ENCODE measurements at places on chromosomes 4 and X.

- H3K27me3 ChIP-seq = no peaks in the 10 kb centered on the region
- no peak for DNase-seq
- H3K27ac ChIP-seq = no peak overlapping the region
- H3K4me3 ChIP-seq = no peak overlapping the region
- H3K36me3 ChIP-seq = no peaks in the 10 kb centered on the region
These were observed 433.3 kb downstream of the ADAM29 start for GRCh38 chr4:175351473-175351872.

DNA sequence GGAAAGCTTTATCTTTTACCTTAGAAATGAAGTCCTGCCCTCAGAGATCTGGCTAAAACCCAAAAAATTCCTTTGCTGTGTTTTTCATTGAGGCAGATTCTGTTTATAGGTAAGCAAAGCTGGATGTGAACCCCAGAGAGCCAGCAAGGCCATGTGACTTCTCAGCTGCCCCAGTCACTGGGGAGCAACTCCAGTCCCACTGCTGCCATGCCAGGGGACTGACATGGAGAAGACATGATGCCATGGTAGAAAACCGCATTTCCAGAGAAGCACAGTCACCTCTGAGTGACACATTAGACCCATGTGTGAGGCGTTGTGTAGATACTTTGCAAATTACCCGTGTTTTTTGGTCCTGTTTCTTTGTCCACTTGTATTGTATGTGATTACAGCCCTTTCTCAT lies 45.4 kb downstream of the PTTG2 start:
- DNase-seq = no peak
- H3K4me1 ChIP-seq = peaks cover 37% of the 10 kb centered on the region
- H3K27ac ChIP-seq = peak overlapping the region; percentile 77
- H3K4me3 ChIP-seq = no peak overlapping the region
- H3K27me3 ChIP-seq = no peaks in the 10 kb centered on the region
- no peaks in the 10 kb centered on the region for H3K36me3 ChIP-seq

DNA sequence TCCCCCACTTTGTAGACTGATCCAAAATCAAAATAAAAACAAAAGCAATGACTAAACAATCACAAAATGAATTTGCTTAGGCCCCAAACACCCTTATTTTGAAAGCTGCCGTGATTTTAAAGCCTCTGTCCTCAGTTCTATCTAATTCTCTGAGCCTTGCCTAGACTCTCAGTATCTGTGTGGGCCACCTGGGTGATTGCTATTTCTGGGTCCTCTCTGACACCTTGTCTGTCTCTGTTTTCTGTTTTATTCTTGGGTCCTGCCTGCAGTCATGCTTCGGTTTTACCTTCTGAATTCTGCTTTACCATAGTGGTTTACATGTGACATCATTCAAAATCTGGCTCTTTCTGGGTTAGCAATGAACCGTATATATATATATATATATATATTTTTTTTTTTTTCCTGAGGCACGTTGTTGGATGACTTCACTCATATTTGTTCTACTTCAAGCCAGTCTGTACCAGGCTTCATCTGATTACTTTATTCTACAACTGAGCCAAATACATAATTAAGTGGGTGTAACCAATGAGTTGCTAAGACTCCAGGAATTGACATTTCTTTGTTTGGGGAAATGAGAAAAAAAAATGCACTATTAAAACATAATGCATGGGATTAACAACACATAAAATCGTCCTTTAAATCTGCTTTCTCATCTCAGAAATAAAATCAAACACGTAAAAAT lies 710.7 kb upstream of the SLIT2 start:
- no peak for DNase-seq
- no peak overlapping the region for H3K27ac ChIP-seq
- H3K4me3 ChIP-seq = no peak overlapping the region
- H3K27me3 ChIP-seq = no peaks in the 10 kb centered on the region
- peaks cover 2% of the 10 kb centered on the region for H3K36me3 ChIP-seq
- no peaks in the 10 kb centered on the region for H3K4me1 ChIP-seq

DNA sequence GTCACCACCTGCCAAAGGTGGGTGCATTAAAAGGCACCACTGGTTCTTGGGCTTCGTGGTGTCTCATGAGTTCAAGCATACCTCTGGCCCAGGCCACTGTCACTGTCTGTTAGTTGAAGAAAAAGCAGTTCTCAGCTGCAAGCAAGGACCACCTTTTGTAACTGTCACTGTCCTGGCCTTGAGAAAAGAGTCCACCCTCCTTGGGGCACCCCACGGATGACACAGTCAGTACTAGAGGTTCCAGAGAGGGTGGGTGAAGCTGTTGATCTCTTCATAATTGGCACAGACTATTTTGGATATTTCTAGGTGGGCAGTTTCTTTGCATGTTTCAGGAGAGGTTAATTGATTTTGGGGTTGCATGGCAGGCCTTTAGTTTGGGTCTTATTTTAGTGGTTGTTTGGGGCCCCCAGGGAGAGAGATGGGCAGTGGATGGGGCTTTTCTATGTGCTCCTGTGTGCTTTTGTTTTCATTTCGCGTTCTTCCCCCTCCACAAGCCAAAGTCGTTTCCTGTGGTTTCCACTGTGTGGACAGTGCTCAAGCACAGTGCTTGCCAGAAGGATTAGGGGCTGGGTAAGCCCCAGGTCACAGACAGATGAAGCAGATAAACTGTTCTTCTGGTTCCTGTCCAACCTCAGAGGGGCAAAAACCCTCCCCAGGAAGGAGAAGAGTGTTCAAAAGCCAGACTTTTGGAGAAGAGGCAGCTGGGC lies 156.2 kb upstream of the PPP1R2C start:
- peaks cover 30% of the 10 kb centered on the region for H3K4me1 ChIP-seq
- H3K36me3 ChIP-seq = no peaks in the 10 kb centered on the region
- H3K27me3 ChIP-seq = no peaks in the 10 kb centered on the region

DNA sequence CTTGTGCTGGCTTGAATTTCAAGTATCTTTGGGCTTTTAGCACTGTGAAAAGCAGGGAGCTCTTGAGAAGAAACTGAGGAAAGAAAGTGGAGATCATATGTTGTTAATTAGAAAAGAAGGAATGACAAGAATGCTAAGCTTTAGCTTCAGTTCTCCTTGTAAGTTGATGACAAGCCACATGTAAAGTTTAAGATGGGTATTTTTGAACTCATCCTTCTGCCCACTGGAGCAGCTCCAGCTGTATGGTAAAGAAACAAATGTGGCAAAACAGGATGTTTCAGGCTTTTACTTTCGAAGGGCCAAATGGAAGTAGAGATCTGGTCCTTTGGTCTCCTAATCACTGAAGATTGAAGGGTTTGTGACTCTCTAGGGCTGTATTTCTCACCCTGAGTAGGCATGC lies 137.8 kb downstream of the GUCY2F start:
- H3K36me3 ChIP-seq = no peaks in the 10 kb centered on the region
- H3K27me3 ChIP-seq = no peaks in the 10 kb centered on the region
- H3K4me3 ChIP-seq = no peak overlapping the region
- no peak for DNase-seq
- H3K27ac ChIP-seq = no peak overlapping the region

- peaks cover 20% of the 10 kb centered on the region for H3K4me1 ChIP-seq
- no peak overlapping the region for H3K4me3 ChIP-seq
- DNase-seq = no peak
- peaks cover 35% of the 10 kb centered on the region for H3K36me3 ChIP-seq
- H3K27me3 ChIP-seq = no peaks in the 10 kb centered on the region
These were observed 1.7 kb downstream of the WDR45 start for GRCh38 chrX:49077941-49078340.

DNA sequence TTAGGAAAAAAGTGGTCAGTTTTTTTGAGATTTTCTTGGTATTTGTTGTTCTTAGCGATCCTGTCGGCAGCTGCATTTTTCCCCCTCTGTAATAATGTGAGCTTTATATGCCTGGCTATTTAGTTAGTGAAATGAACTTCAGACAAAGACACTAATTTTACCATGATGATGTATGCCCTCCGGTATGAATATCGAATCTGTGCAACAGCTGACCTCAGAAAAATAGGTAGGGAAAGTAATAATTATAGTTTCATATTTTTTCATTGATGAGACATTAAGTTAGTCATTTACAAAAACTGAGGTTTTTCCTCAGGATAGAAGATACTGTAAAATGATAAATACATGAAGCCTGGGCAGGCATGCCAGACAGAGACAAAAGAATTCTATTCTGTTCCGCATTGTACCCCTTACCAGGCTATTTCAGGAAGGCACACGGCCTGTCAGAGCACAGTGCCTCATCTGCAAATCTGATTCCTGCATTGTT lies 155.8 kb downstream of the SHROOM3 start:
- peaks cover 4% of the 10 kb centered on the region for H3K4me1 ChIP-seq
- H3K36me3 ChIP-seq = no peaks in the 10 kb centered on the region
- H3K27me3 ChIP-seq = peaks cover 33% of the 10 kb centered on the region
- H3K4me3 ChIP-seq = no peak overlapping the region
- H3K27ac ChIP-seq = no peak overlapping the region

GRCh38 chrX:12951595-12951975 lies 23.3 kb upstream of the TMSB4X start:
- no peaks in the 10 kb centered on the region for H3K27me3 ChIP-seq
- peaks cover 33% of the 10 kb centered on the region for H3K36me3 ChIP-seq
- peak overlapping the region; percentile 81 for H3K4me3 ChIP-seq
- peak overlapping the region; percentile 98 for H3K27ac ChIP-seq

- no peaks in the 10 kb centered on the region for H3K27me3 ChIP-seq
- peaks cover 29% of the 10 kb centered on the region for H3K4me1 ChIP-seq
- DNase-seq = no peak
- H3K27ac ChIP-seq = peak overlapping the region; percentile 99
- peaks cover 36% of the 10 kb centered on the region for H3K36me3 ChIP-seq
These were observed 537 bp downstream of the RBM10 start for GRCh38 chrX:47145395-47146120.

DNA sequence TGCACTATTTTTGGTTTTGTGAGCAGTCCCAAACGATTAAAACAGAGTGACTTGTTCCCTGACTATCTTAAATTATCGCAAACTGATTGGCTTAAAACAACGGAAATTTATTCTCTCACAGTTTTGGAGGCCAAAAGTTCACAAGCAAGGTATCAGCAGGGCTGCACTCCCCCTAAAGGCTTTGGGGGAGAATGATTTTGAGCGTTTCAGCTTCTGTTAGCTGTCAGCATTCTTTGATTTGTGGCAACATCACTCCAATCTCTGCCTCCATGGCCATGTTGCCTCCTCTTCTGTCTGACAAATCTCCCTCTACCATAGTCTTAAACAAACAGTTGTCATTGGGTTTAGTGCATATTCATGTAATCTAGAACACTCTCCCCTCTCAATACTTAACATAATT lies 459.6 kb upstream of the ATOH1 start:
- DNase-seq = no peak
- H3K27ac ChIP-seq = no peak overlapping the region
- H3K4me1 ChIP-seq = no peaks in the 10 kb centered on the region
- H3K36me3 ChIP-seq = no peaks in the 10 kb centered on the region
- no peaks in the 10 kb centered on the region for H3K27me3 ChIP-seq
- H3K4me3 ChIP-seq = no peak overlapping the region

DNA sequence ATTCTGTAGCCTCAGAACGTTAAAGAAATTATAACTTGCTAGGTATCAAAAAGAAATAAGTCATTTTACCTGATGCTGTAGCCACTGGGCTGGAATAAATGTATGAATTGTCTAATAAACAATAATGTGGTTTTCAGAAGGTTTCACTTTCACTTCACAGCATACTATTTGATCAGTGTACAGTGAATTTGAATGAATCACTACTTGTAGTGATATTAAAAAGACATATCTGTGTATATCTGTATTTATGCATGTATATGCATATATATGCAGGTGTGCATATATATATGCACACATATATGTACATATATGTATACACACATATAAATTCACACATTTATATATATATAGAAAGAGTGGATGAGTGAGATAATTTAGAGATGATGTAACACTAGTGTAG lies 440.0 kb upstream of the PCDH10 start:
- H3K27ac ChIP-seq = no peak overlapping the region
- no peak overlapping the region for H3K4me3 ChIP-seq
- no peaks in the 10 kb centered on the region for H3K36me3 ChIP-seq
- H3K4me1 ChIP-seq = no peaks in the 10 kb centered on the region

- H3K4me3 ChIP-seq = no peak overlapping the region
- DNase-seq = no peak
- H3K27me3 ChIP-seq = no peaks in the 10 kb centered on the region
- H3K36me3 ChIP-seq = peaks cover 6% of the 10 kb centered on the region
These were observed 77.7 kb downstream of the PDK3 start for GRCh38 chrX:24542756-24543155.

DNA sequence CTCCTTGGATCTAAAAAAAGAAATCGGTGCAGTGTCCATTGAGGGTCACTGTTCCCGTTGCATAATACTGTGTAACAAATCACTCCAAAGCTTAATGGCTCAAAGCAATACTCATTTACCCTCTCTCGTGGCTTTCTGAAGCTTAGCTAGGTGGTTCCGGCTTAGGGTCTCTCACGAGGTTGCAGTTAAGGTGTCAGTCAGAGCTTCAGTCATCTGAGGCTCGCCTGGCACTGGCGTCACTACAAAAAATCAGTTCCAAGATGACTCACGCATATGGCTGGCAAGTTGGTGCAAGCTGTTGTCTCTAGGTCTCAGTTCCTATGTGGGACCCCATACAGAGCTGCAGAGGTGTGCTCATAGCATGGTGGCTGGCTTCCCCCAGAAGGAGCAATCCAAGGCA lies 91.0 kb downstream of the BEND2 start:
- no peaks in the 10 kb centered on the region for H3K36me3 ChIP-seq
- H3K4me3 ChIP-seq = no peak overlapping the region
- no peak overlapping the region for H3K27ac ChIP-seq
- no peaks in the 10 kb centered on the region for H3K4me1 ChIP-seq

- DNase-seq = no peak
- peaks cover 31% of the 10 kb centered on the region for H3K36me3 ChIP-seq
- H3K27ac ChIP-seq = no peak overlapping the region
- H3K4me1 ChIP-seq = no peaks in the 10 kb centered on the region
- no peak overlapping the region for H3K4me3 ChIP-seq
- H3K27me3 ChIP-seq = no peaks in the 10 kb centered on the region
These were observed 257.1 kb downstream of the CAMK2D start for GRCh38 chr4:113504422-113504821.

- H3K4me1 ChIP-seq = no peaks in the 10 kb centered on the region
- no peak overlapping the region for H3K4me3 ChIP-seq
- H3K27me3 ChIP-seq = no peaks in the 10 kb centered on the region
- DNase-seq = no peak
- H3K27ac ChIP-seq = no peak overlapping the region
These were observed 311.5 kb downstream of the TENM3 start for GRCh38 chr4:182554736-182555135.

GRCh38 chr4:118034053-118034785 lies at the start of gene NDST3:
Gene NDST3, plus strand, starts transcription at chr4:118034486. Its CDS starts 19,425 bp downstream, at chr4:118053911.
- no peaks in the 10 kb centered on the region for H3K36me3 ChIP-seq
- no peak within 1 kb of the TSS for H3K27ac ChIP-seq
- no peak for DNase-seq
- peaks cover 3% of the 10 kb centered on the region for H3K4me1 ChIP-seq

- no peak overlapping the region for H3K4me3 ChIP-seq
- no peak overlapping the region for H3K27ac ChIP-seq
- peaks cover 34% of the 10 kb centered on the region for H3K27me3 ChIP-seq
- DNase-seq = peak; percentile 41
These were observed 174.5 kb downstream of the NSUN7 start for GRCh38 chr4:40924096-40924792.

GRCh38 chr4:42955746-42956505 lies 63.4 kb downstream of the GRXCR1 start:
- DNase-seq = no peak
- no peaks in the 10 kb centered on the region for H3K36me3 ChIP-seq
- H3K4me3 ChIP-seq = no peak overlapping the region
- H3K27ac ChIP-seq = no peak overlapping the region

- no peaks in the 10 kb centered on the region for H3K36me3 ChIP-seq
- peaks cover 6% of the 10 kb centered on the region for H3K27me3 ChIP-seq
- no peak for DNase-seq
- no peaks in the 10 kb centered on the region for H3K4me1 ChIP-seq
- no peak overlapping the region for H3K27ac ChIP-seq
These were observed 42.1 kb downstream of the SLC9A7 start for GRCh38 chrX:46716796-46717195.

All from effector memory CD8-positive, alpha-beta T cell (primary cell).